ENCODE measurements at places on chromosomes 5 and 9.

DNA sequence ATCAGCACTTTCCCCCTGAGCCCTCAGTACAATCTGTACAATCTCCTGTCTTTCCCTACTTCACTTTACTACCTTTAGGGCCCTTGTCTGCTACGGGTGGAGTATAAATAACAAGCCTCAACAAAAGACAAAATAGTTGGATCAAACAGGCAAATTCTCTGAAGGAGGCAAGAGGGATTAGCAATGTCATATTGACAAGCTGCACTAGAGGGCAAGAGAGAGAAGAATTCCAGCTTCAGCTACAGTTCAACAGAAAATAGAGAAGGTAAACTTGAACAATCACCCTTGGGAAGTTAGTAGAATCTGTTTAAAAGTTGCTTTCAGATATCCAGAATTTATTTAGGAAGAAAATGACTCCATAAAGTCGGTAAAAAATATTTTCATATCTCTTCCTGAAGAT is 68.4 kb upstream of the IZUMO3 start:
- no peak for DNase-seq

- no peak for DNase-seq
These were observed 99.3 kb upstream of the NIPBL start for GRCh38 chr5:36777105-36777757.

GRCh38 chr9:90974643-90975245 is 173.1 kb downstream of the SYK start:
- no peak for DNase-seq

DNA sequence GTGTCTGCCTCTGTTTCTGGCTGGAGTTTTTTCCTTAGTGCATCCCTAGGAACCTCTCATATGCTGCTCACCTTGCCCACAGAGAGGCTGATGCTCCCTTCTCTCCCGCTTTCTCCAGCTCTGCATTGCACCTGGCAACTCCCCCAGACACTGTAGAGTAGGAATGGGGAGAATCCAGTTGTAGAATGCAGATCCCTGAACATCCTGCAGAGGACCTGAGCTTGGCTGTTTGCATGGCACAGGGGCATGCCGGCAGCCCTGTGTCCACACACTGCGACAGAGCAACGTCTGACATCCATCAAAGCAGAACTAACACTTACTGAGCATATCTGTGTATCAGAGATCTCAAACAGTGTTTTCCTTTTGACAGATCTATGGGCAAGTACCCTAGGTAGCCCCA is 19.9 kb downstream of the IDNK start:
- no peak for DNase-seq

DNA sequence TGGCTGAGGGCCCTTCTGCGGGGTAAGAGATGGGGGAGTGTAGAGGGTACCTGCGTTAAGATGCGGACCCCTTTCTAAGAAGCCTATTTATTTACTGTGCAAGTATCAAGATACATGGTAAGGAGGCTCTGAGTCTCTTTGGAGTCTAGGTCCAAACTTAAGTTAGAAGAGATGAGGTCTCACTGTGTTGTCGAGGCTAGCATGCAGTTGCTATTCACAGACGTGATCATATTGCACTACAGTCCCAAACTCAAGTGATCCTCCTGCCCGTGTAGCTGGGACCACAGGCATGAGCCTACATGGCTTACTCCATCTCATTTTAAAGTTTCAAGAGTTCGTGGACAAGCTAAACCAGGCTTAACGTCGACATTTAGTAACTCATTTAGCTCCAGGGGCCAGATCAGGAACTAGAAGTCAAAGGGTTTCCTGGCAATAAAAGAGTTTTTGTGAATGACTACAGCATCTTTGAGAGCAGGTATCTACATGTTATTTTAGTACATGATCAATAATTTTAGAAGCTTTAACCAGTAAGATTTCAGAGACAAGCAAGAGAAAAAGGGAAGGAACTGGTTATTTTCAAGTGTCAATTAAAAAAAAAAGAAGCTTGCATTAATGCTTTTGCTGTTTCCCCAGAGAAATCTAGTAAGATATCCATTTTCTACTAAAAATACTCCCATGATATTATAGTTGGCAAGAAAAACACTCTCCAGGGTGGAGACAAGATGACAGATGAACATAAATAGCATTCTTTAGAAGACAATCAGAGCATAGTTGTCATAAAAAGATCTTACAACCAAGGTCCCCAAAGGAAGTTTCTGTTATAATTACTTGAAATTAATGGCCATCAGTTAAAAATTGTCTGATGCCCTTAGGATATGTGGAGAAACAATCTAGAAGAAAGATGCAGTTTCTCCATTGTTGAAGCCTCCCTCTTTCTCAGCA is 141.3 kb downstream of the SCAMP1 start:
- no peak for DNase-seq

DNA sequence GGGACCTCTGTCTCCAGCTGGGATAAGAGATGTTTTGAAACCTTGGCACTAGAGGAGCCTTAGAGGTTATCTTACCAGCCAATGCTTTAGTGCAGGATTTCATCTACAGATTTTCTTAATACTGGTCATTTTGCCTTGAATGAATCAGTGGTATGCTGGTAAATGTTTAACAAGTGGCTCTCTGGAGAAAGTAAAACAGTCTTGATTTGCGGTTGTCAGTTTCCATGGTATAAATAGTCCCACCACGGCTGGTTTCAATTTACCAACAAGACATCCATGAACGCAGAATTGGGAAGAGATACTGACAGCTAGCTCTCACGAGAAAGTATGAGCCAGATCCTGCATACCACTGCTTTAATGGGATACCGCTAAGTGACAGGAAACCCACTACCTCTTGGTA is 56.7 kb upstream of the CXCL14 start:
- no peak for DNase-seq

DNA sequence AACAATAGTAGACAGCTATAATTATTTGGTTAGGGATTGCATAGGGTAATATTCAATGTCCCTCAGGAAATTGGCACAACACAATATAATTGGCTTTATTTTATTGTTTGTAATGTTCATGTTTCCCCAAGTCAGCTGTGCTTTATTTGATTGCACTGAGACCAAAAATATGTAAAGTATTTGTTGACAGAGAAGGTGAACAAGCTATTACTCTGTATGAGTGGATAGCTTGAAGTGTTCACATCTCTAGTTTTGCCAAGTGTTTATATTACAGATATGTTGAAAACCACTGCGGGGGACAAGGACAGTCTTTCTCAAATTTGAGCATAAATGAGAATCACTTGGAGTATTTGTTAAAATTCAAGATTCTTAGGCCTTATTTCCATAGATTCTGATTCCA is 83.3 kb downstream of the RAB3C start:
- no peak for DNase-seq

DNA sequence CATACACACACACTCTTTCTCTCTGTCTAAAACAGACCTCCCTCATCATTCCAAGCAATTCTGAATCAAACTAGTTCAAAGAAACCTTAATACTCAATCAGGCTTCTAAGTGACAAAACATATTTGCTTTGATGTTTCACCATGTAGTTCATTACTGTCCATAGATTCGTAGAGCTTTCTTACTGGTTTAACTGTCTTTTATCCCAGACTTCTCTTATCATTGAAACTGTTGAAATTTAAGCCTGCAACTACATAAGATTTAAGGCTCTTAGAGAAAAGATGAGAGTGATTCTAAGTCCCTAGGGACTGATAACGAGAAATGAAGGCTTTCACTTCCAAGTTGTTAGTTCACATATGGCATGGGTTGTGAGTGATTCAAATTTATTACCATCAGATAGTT is 11.0 kb upstream of the PLAC8L1 start:
- DNase-seq = no peak

GRCh38 chr5:172533058-172533398 is 78.7 kb upstream of the SH3PXD2B start:
- no peak for DNase-seq

DNA sequence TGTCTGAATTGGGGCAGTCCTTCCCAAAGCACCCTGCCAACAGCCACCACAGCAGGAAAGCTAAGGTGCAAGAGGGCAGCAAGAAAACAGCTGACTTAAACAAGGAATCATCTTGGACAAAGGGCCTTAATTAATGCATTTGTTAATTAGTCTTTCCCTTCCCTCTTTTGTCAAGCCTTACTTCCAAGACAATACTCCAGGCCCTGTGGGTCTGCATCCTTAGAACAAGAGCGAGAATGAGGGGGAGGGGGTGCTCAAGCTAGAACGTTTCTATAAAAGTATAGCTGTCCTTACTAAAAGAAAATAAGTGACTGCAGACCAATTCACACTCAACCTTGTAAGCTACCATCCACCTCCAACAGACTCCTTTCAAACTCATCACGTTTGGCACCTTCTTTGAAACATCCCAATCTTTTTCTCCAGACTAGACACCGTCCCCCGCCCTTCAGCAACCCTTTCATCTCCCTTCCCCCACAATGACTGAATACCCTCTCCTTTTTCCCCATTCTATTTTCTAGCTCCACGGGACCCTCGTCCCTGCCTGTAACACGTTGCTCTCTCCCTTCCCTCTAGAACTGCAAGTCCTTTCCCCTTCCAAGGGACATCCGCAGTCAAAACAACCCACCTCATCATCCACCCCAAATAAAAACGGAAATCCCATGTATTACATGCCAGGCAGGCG is 85.7 kb upstream of the RNF38 start:
- DNase-seq = no peak

GRCh38 chr5:169114466-169115065 is 186.4 kb downstream of the SLIT3 start:
- no peak for DNase-seq

GRCh38 chr9:79742110-79742721 is 170.5 kb downstream of the TLE4 start:
- DNase-seq = no peak

DNA sequence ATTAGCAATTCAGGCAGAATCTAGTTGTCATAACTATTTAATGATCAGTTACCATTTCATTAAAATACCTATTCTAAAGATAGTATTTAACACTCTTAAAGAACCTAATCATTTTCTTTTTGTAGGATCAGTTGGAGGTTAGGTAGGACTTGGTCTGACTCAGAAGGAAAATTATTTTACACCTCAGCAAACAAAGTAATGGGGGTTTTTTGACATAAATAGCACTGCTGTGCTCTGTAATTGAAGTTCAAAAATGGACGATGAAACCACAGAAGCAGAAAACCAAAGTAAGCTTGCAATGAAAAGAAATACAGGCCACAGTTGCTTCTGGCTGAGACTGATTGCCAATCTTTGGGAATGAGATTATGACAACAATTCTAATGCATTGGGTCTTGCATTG is 187.0 kb upstream of the TRPM3 start:
- no peak for DNase-seq

- DNase-seq = no peak
These were observed 360.3 kb downstream of the LRRC70 start for GRCh38 chr5:62938927-62939326.

DNA sequence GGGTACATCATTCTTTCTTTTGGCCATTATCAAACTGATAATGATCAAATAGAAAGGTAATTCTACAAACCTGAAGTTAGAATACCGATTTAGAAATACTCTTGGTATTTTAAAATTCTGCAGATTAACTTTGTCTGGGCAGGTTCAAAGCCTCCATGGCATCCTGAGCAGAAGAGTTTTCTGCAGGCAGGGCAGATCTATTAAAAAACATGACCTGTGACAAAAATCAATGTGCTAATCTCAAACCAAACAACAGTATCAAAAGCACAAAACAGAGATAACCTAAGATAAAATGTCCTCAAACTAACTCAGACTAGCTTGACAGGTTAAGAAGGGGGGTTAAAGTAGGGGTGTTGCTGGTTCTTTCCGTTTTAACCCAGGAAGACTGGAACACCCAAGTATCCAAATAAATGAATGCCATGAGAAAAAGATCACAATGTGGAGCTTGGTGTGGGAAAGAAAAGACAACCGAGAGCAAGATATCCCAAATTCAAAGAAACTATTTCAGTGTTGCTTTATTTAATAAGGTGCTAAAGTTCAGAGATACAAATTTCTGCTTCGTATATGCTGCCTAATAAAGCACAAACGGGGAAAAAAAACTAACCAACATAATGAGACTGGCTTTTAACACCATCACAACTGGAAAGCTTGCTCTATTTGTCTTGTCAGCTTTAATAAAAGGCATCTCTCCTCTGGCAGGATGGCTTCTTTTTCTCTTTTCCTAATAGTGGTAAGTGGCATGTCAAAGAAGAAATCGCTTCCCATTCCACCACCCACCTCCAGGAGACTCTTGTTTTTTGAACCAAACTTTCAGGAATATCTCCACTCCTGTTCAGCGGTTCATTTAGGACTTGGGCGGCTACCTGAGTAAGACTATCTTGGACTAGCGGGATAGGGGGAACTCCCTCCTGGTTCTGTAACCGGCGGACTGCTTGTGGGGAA is 2.3 kb downstream of the EFNA5 start:
- no peak for DNase-seq

DNA sequence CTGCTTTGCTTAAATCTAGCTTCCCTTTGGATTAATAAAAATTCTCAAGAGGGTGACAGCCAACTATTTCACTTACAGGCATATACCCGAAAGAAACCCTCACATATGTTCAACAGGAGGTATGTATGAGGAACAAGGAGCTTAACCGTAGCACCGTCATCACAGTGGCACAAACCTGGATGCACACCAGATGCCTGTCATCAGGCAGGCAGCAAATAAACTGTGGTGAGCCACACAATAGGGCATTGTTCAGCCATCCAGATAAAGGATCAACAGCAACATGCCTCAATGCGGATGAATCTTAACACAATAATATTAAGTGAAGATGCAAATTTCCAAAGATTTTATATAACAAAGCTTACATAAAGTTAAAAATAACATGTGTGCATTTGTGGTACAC is 5.5 kb upstream of the TNFSF15 start:
- no peak for DNase-seq

- DNase-seq = no peak
These were observed 42.0 kb downstream of the SFXN1 start for GRCh38 chr5:175520321-175520720.

DNA sequence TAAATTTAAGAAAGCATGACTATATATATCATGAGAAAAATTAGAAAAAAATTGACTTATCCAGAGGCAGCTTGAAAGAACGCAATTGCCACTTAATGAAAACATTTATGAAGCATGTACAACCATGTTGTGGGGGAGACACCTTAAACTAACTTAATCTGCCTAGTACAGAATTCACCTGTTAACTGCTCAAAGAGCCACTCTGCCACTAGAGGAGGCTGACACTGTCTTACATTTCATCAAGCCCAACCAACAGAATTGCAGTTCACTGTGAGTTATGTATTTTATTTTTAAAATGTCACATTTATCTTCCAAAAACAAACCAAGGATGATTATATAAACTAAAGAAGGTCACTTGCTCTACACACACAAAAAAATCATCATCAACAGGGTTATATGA is 252.9 kb downstream of the MLLT3 start:
- DNase-seq = no peak

GRCh38 chr5:111173476-111173875 is 50.7 kb upstream of the CAMK4 start:
- DNase-seq = no peak

GRCh38 chr5:149466457-149466972 is 84.7 kb downstream of the CSNK1A1 start:
- DNase-seq = no peak

- DNase-seq = no peak
These were observed 100.7 kb downstream of the SUSD1 start for GRCh38 chr9:112074250-112075008.

- no peak for DNase-seq
These were observed 7.3 kb upstream of the SLC25A51 start for GRCh38 chr9:37911271-37911681.
